ENCODE measurements at places on chromosomes 2 and 18. TPM values are rescaled to one million over a fixed set of nuclear protein-coding genes. Genes with fewer than 3 reads are reported as not detected.

The RGPD3 gene
- 0.38 TPM for polyA plus RNA-seq

The TRIM43 gene
- 0.44 TPM for polyA plus RNA-seq

The ZNF638 gene
- 247 TPM for polyA plus RNA-seq

The SERPINB12 gene
- not detected for polyA plus RNA-seq

The LRRC30 gene
- polyA plus RNA-seq: not detected

The CYP26B1 gene
- 11.2 TPM for polyA plus RNA-seq

The HAT1 gene
- polyA plus RNA-seq: 62.5 TPM

The REG3A gene
- not detected for polyA plus RNA-seq

The IL36RN gene
- not detected for polyA plus RNA-seq

The VWC2L gene
- polyA plus RNA-seq: 0.16 TPM

The GAL3ST2 gene
- 0.43 TPM for polyA plus RNA-seq

The DYSF gene
- 15.3 TPM for polyA plus RNA-seq

The NDC80 gene
- 26.3 TPM for polyA plus RNA-seq

The SP140 gene
- polyA plus RNA-seq: 1.8 TPM

The SNTG2 gene
- polyA plus RNA-seq: 3.7 TPM

The RAB6C gene
- polyA plus RNA-seq: 0.48 TPM

The MROH2A gene
- 0.33 TPM for polyA plus RNA-seq

The ABCA12 gene
- 0.28 TPM for polyA plus RNA-seq

The CNNM3 gene
- 33.7 TPM for polyA plus RNA-seq

The PROM2 gene
- 46.1 TPM for polyA plus RNA-seq

The FBXO48 gene
- 1.7 TPM for polyA plus RNA-seq

The KLHL14 gene
- polyA plus RNA-seq: 27.4 TPM

The FRZB gene
- polyA plus RNA-seq: 9.3 TPM

The COPS8 gene
- polyA plus RNA-seq: 79.6 TPM

The MYO1B gene
- polyA plus RNA-seq: 112 TPM

The HIBCH gene
- 66.0 TPM for polyA plus RNA-seq

The STEAP3 gene
- polyA plus RNA-seq: 1.4 TPM

The ANKRD62 gene
- not detected for polyA plus RNA-seq

The CD8A gene
- 0.36 TPM for polyA plus RNA-seq

The STARD6 gene
- polyA plus RNA-seq: 0.44 TPM

The ABCG8 gene
- polyA plus RNA-seq: 1.1 TPM

The HRH4 gene
- 0.07 TPM for polyA plus RNA-seq

The SERPINB3 gene
- polyA plus RNA-seq: not detected

The ANAPC1 gene
- polyA plus RNA-seq: 37.7 TPM

The TFCP2L1 gene
- 68.7 TPM for polyA plus RNA-seq

All from renal pelvis (tissue), 12 donors.